ENCODE measurements at places on chromosomes 7 and 10.

- H3K27ac ChIP-seq: no peak overlapping the region
- no peak for DNase-seq
- H3K4me1 ChIP-seq: no peaks in the 10 kb centered on the region
- H3K36me3 ChIP-seq: no peaks in the 10 kb centered on the region
- H3K27me3 ChIP-seq: no peaks in the 10 kb centered on the region
Observed at GRCh38 chr7:133411395-133411794, 158.5 kb downstream of the EXOC4 start.

- no peaks in the 10 kb centered on the region for H3K4me1 ChIP-seq
- no peak for DNase-seq
- no peak overlapping the region for H3K27ac ChIP-seq
- no peaks in the 10 kb centered on the region for H3K36me3 ChIP-seq
- no peak overlapping the region for H3K4me3 ChIP-seq
Observed at GRCh38 chr7:30363778-30364563, 79.6 kb downstream of the ZNRF2 start.

DNA sequence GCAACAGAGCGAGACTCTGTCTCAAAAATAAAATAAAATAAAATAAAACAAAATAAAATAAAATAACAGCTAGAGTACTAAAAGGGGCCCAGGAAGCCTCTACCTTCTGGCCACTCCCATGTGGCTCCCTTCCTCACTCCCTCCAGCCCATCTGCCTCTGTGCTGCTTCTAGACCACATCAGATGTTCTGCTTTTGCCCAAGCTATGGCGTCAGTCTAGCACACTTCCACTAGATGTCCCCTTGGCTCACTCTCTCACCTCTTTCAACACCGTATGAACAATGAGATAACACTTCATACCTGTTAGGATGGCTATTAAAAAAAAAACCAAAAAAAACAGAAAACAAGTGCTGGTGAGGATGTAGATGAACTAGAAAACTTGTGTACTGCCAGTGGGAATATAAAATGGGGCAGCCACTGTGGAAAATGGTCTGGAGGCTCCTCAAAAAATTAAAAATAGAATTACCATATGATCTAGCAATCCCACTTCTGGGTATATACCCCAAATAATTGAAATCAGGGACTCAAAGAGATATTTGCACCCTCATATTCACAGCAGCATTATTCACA, 132.3 kb downstream of the ARHGAP22 start:
- H3K27ac ChIP-seq: no peak overlapping the region
- no peak for DNase-seq
- H3K27me3 ChIP-seq: no peaks in the 10 kb centered on the region
- H3K4me1 ChIP-seq: no peaks in the 10 kb centered on the region

DNA sequence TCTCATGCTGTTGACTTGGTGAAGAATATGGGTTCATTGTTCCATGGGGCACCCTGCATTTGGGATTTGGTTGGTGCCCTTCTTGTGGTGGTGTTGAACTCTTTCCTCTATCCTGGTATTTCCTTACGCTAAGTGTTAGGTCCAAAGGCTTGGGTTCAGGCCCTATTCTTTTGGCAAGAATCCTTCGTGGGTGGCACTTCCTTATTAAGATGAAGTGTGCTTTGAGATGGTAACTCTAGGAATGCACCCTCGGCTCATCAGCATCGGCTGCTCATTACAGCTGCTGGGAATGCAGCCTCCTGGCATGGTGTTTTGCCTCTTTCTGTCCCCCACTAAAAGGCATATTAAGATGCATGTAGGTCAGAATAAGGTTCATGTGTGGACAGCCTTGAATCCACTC, 380.7 kb downstream of the RPS24 start:
- H3K36me3 ChIP-seq: no peaks in the 10 kb centered on the region
- no peak overlapping the region for H3K4me3 ChIP-seq
- no peak overlapping the region for H3K27ac ChIP-seq
- no peak for DNase-seq
- no peaks in the 10 kb centered on the region for H3K27me3 ChIP-seq

- no peak overlapping the region for H3K4me3 ChIP-seq
- H3K27me3 ChIP-seq: no peaks in the 10 kb centered on the region
- H3K4me1 ChIP-seq: peaks cover 5% of the 10 kb centered on the region
Observed at GRCh38 chr7:22728401-22729029, 1.5 kb downstream of the IL6 start.

- H3K4me3 ChIP-seq: no peak overlapping the region
- H3K27ac ChIP-seq: no peak overlapping the region
- H3K4me1 ChIP-seq: no peaks in the 10 kb centered on the region
- no peaks in the 10 kb centered on the region for H3K36me3 ChIP-seq
Observed at GRCh38 chr10:69939061-69939460, 113.6 kb upstream of the MACROH2A2 start.

- H3K36me3 ChIP-seq: no peaks in the 10 kb centered on the region
- H3K27ac ChIP-seq: no peak overlapping the region
- H3K4me1 ChIP-seq: no peaks in the 10 kb centered on the region
- no peak overlapping the region for H3K4me3 ChIP-seq
Observed at GRCh38 chr7:42077271-42078135, 159.5 kb downstream of the GLI3 start.

DNA sequence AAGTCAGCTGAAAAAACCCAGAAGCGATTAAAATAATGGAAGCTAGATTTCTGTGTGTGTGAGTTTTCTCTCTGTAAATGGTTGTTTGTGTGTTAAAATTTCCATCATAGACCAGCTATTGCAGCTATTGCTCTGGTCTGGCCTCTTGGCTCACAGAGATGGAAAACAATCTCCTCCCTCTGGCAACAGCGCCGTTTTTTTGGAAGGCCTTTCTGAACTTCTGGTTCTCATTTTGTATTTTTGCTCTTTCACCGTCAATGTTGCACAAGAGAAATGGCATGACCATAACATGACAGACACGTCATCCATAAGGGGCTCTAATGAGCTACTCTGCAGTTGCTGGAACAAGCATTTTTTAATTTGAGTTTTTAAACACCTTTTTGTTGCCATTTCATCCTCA, 91.0 kb downstream of the CUBN start:
- H3K27ac ChIP-seq: no peak overlapping the region
- H3K36me3 ChIP-seq: no peaks in the 10 kb centered on the region
- H3K27me3 ChIP-seq: no peaks in the 10 kb centered on the region
- no peak for DNase-seq
- no peak overlapping the region for H3K4me3 ChIP-seq

DNA sequence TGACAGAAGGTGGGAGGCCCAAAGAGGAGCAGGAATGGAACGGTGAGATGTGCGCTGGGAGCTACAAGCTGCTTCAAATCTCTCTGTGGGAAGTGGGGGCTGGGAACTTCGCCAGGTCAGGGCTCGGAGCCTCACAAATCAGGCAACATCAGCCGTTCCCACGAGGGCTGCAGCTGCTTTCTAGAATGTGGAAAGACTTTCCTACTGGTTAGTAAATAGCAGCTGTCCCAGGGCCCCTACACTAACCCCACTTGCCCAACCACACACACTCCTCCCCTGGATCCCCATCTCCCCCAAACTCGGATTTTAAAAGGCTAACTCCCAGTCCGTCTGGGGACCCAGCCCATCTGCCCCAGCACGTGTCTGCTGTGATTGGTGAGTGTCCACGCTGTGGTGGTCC, 40.6 kb upstream of the PITRM1 start:
- H3K27ac ChIP-seq: no peak overlapping the region
- no peak for DNase-seq
- H3K4me1 ChIP-seq: no peaks in the 10 kb centered on the region
- no peaks in the 10 kb centered on the region for H3K36me3 ChIP-seq
- H3K27me3 ChIP-seq: no peaks in the 10 kb centered on the region

DNA sequence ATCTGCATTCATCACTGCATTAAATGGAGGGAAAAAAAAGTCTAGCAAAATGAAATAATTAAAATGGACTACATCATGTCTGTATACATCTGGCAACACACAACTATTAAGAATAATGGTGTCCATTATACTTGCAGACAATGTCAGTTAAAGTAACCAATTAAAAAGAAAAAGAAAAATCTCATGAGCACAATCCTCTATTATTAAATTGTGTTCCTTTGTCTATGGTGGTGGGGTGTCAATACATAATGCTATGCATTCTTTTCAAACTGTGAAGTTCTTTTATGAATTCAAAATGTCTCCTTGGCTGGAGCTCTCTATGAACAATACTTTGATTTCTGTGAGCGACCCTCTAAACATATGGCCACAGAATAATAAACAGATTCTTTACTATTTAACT, 63.5 kb downstream of the NRP1 start:
- no peaks in the 10 kb centered on the region for H3K27me3 ChIP-seq
- no peaks in the 10 kb centered on the region for H3K4me1 ChIP-seq
- no peak overlapping the region for H3K27ac ChIP-seq
- no peak overlapping the region for H3K4me3 ChIP-seq

DNA sequence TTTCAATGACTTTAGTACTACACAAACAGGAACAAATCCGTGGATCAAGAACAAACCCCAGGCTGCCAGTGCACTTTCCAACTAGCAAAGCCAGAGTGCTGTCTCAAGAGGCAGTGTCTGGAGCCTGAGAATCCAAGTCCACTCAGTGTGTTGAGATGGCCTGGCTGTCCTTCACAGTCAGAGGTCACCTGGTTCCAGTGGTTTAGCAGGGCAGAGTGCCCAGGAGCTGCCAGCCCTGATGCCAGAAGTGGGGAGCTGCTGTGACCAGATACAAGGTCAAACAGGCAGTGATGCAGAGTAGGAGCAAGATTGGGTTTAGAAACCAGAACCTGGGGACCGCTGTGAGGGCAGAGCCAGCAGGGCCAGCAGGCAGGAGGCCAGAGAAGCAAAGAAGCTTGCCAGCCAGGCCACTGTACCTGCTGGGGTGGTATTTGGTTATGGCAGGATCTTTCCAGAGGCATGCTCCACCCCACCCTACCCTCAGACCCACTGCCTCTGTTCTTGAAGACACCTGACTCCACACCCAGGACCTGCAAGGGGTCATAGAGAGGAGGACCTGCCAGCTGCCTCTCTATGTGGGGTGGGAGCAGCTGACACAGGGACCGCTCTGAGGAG, 35.6 kb upstream of the C10orf90 start:
- no peak overlapping the region for H3K4me3 ChIP-seq
- H3K36me3 ChIP-seq: no peaks in the 10 kb centered on the region
- H3K27ac ChIP-seq: no peak overlapping the region

GRCh38 chr10:100970076-100970913, 991 bp downstream of the SEMA4G start:
- no peaks in the 10 kb centered on the region for H3K36me3 ChIP-seq
- H3K4me1 ChIP-seq: peaks cover 4% of the 10 kb centered on the region
- peak overlapping the region; percentile 43 for H3K4me3 ChIP-seq
- no peaks in the 10 kb centered on the region for H3K27me3 ChIP-seq
- H3K27ac ChIP-seq: no peak overlapping the region
- DNase-seq: peak; percentile 22

DNA sequence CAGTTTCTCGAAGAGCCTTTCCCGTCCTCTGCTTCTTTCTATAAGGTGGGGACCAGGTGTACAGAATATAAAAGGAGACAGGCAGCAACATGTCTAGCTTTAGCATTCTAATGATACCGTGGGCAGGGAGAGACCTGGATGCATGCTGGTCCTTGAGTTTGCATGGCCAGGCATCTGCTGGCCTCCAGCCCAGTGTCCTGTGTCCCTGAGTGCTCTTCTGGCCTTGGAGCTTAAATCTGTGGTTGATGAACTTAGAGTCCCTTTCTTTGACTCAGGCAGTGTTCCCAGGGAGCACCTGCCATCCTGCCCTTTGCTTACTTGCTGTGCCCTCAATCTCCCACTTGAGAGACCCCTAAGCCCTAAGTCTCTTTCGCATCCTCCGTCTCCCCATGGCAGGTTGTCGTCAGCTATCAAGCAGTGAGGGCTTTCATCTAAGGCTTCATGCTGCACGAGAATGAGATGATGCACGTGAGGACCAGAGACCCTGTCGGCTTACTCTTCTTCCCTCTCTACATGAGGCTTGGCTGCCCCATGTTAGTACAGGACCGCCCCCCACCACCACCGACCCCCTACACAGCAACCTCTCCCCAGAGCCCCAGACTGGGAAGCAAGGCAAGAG, 313.4 kb upstream of the C7orf33 start:
- H3K27ac ChIP-seq: no peak overlapping the region
- peaks cover 6% of the 10 kb centered on the region for H3K4me1 ChIP-seq
- no peaks in the 10 kb centered on the region for H3K36me3 ChIP-seq
- no peaks in the 10 kb centered on the region for H3K27me3 ChIP-seq
- no peak for DNase-seq

- H3K27ac ChIP-seq: no peak overlapping the region
- no peak for DNase-seq
Observed at GRCh38 chr10:3419719-3420495, 247.3 kb upstream of the PITRM1 start.

- DNase-seq: no peak
- H3K27me3 ChIP-seq: no peaks in the 10 kb centered on the region
- H3K4me3 ChIP-seq: no peak overlapping the region
- no peaks in the 10 kb centered on the region for H3K4me1 ChIP-seq
Observed at GRCh38 chr10:7339510-7339909, 71.3 kb downstream of the SFMBT2 start.

DNA sequence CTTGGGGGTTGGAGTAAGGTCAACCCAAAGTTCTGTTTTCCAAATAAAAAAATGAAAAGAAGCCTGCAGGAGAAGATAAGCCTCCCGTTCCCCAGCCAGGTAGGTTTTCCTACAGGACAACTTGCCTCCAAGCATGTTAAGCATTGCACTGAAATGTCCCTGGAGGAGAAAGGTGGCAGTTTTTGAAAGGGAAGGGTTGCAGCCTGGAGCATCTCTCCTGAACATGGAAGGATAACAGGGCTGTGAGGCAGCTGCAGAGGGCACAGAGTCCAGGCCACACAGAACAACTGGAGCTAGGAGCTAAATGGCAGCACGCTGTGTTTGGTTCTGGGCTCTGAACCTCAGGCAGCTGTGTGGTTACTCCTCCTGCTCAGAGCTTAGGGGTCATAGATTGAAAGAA, 452.9 kb downstream of the TCERG1L start:
- H3K4me3 ChIP-seq: no peak overlapping the region
- no peaks in the 10 kb centered on the region for H3K4me1 ChIP-seq
- H3K27ac ChIP-seq: no peak overlapping the region

DNA sequence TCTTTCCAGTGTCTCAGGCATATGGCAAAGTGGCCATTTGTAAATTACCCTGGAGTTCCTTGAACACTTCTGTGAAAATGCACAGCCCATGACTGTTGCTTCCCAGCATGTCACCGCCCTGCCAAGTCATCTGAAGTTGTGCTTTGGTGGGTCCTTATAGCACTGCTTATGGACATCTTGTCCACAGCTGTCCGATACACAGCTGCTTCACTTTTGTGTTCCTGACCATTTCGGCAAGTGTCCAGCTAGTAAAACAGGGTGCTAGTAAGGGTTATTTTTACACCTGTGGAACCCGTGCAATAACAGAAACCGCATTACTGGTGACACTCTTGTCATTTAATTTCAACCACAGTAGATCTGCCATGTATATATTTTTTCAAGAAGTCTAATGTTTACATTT, 29.7 kb downstream of the PIP4K2A start:
- H3K4me1 ChIP-seq: peaks cover 94% of the 10 kb centered on the region
- no peak for DNase-seq

GRCh38 chr10:63670291-63670898, 149.2 kb downstream of the REEP3 start:
- no peak for DNase-seq
- no peak overlapping the region for H3K4me3 ChIP-seq
- H3K36me3 ChIP-seq: no peaks in the 10 kb centered on the region
- H3K27me3 ChIP-seq: no peaks in the 10 kb centered on the region
- H3K27ac ChIP-seq: no peak overlapping the region
- no peaks in the 10 kb centered on the region for H3K4me1 ChIP-seq

GRCh38 chr7:39211581-39211980, 233.9 kb downstream of the POU6F2 start:
- DNase-seq: no peak
- no peak overlapping the region for H3K27ac ChIP-seq
- H3K4me3 ChIP-seq: no peak overlapping the region
- no peaks in the 10 kb centered on the region for H3K4me1 ChIP-seq
- no peaks in the 10 kb centered on the region for H3K36me3 ChIP-seq

All from naive thymus-derived CD4-positive, alpha-beta T cell (primary cell).